Thymus (tissue), 14 donors: ENCODE measurements at places on chromosomes 4 and X. TPM values are rescaled to one million over a fixed set of nuclear protein-coding genes. Genes with fewer than 3 reads are reported as not detected.

Gene ADH4
- 0.09 TPM for total RNA-seq

Gene TRAM1L1
- total RNA-seq, result 1.4 TPM

Gene CLDN34
- total RNA-seq, result 0.05 TPM

Gene RAB33A
- total RNA-seq, result 9.9 TPM

Gene SLC25A31
- 0.05 TPM for total RNA-seq

Gene SYP
- 14.4 TPM for total RNA-seq

Gene TBX22
- total RNA-seq, result 0.05 TPM

Gene ETDA
- not detected for total RNA-seq

Gene AMBN
- total RNA-seq, result 0.19 TPM

Gene GDI1
- total RNA-seq, result 39.2 TPM

Gene VCX2
- not detected for total RNA-seq

Gene PPEF2
- under 0.01 TPM for total RNA-seq

Gene GPRIN3
- 3.4 TPM for total RNA-seq

Gene EPHA5
- total RNA-seq, result 0.05 TPM

Gene RHOXF2B
- total RNA-seq, result 0.05 TPM

Gene TSPAN6
- total RNA-seq, result 14.0 TPM

Gene CT45A8
- not detected for total RNA-seq

Gene TNIP3
- total RNA-seq, result 3.5 TPM

Gene UGT2B10
- total RNA-seq, result 0.05 TPM

Gene GNRHR
- not detected for total RNA-seq

Gene FAM114A1
- total RNA-seq, result 5.9 TPM

Gene NIPAL1
- total RNA-seq, result 0.47 TPM

Gene ZNF185
- 1.5 TPM for total RNA-seq

Gene TLR7
- 2.2 TPM for total RNA-seq

Gene PAGE1
- total RNA-seq, result not detected

Gene ETDB
- not detected for total RNA-seq

Gene CHRNA9
- total RNA-seq, result 0.99 TPM

Gene CPLX1
- 3.5 TPM for total RNA-seq

Gene LONRF3
- total RNA-seq, result 0.19 TPM

Gene ZNF630
- 1.3 TPM for total RNA-seq

Gene SLC4A4
- total RNA-seq, result 6.8 TPM

Gene TMEM192
- total RNA-seq, result 6.1 TPM

Gene COPS4
- 61.4 TPM for total RNA-seq

Gene NEUROG2
- total RNA-seq, result not detected

Gene KLB
- total RNA-seq, result 0.05 TPM

Gene MAML3
- total RNA-seq, result 4.3 TPM

Gene MAGEA1
- total RNA-seq, result not detected

Gene CFP
- total RNA-seq, result 19.8 TPM

Gene CFI
- 3.0 TPM for total RNA-seq

Gene POU4F2
- not detected for total RNA-seq

Gene CHRDL1
- 3.3 TPM for total RNA-seq

Gene IL13RA1
- total RNA-seq, result 14.4 TPM

Gene GPC4
- 2.6 TPM for total RNA-seq

Gene HS6ST2
- total RNA-seq, result 1.3 TPM

Gene CFAP299
- 1.0 TPM for total RNA-seq

Gene PPP1R2C
- total RNA-seq, result not detected

Gene GPR143
- total RNA-seq, result 1.7 TPM

Gene EVC
- total RNA-seq, result 3.1 TPM

Gene SPANXC
- total RNA-seq, result 0.24 TPM

Gene STIM2
- total RNA-seq, result 43.3 TPM

Gene ESX1
- 0.05 TPM for total RNA-seq

Gene SLC38A5
- total RNA-seq, result 8.7 TPM

Gene SLBP
- 96.2 TPM for total RNA-seq

Gene SRPX2
- total RNA-seq, result 1.6 TPM
